AG04449 (cell line): ENCODE measurements at places on chromosomes 2 and 18.
A peak's percentile ranks its signal among the peaks of the same experiment; 100 is the strongest.

DNA sequence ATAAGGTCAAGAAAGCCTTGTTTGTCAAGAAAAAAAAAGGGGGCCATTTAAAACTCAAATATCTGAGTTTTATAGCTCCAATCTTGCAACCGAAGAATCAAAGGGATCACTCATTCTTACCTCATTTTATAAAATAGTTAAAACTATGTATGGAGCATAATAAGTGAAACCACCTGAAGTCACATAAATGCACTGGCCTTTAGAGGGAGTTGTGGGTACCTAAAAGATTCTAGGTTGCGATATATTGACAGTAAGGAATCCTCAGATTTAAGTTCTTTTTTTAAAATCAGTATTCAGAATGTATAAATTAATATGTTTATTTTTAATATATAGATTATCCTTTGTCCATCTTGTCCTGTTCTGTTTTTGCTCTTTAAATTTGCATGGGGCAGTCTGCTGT lies 3.4 kb downstream of the ARHGAP28 start:
- DNase-seq: no peak

DNA sequence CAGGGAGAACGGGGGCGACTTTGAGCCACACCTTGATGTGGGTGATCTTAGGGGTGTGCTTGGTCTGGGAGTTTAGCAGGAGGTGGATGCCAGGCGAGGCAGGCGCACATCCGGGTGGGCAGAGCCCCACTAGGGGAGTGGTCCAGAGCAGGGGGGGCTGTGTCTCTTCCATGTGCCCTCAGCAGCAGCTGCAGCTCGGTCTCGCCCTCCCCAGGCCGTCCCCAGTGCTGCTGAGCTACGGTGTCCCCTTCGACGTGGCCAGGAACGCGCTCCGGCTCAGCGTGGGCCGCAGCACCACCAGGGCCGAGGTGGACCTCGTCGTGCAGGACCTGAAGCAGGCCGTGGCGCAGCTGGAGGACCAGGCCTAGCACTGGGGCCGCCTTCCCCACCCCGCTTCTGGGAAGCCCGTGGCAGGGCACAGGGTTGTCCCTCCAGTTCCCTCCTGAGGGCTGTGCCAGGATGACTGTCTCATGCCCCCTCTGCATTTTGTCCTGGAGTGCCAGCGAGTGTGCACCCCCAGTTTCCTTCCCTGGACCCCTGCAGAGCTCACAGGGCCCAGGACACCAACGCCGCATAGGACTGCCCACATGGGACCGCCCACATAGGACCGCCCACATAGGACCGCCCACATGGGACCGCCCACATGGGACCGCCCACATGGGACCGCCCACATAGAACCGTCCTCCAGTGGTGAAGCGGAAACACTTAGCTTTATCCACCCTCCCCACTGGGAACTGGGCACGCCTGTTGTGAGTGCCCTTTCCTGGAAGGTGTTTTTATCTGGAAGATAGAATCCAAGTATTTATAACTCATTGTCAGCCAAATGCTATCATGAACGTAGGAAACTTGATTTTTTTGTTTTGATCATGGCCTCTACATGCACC lies 1.9 kb upstream of the ESPNL start:
- no peak for DNase-seq

DNA sequence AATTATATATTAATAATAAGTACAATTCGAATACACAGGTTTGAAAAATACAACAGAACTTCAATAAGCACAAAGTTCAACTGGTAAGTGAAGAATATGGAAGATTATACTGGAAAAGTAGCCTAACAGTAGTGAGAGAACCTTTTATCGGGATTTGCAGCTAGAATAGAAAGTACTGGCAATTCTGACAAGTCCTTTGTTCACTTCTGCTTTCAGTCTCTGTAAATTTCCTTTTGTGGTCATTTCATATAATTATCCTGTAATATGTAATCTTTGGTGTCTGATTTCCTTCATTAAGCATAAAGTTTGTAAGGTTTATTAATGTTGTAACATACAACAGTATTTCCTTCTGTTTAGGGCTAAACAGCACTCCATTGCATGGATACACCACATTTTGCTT lies 67.2 kb downstream of the CUL3 start:
- no peak for DNase-seq

DNA sequence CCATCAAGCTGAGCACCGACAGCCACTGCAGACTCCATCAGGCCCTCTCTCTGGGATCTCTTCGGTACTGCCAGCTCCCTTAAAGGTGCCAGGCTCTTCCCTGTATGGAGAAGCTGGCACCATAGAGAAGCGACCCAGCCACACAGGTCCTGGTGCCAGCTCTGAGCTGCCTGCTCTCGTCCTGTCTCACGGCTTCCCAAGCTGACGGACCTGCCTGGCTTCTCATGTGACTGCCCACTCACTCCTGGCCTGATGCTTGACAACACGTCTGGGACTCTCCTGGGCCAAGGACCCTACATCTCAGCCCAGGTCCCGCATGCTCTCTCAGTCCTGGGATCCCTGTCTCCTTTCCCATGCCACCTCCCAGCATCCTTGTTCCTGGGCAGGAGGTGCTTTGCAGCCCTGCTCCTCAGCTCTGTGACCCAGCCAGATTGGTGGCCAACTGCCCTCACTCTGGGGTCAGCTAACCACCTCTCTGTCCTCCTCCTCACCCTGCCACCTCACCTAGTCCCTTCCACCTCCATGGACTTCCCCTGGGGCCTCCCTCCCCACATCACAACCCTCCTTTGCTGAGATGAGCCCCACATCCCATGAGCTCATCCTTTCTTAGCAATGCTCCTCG lies 12.5 kb upstream of the ATOH8 start:
- DNase-seq: no peak

DNA sequence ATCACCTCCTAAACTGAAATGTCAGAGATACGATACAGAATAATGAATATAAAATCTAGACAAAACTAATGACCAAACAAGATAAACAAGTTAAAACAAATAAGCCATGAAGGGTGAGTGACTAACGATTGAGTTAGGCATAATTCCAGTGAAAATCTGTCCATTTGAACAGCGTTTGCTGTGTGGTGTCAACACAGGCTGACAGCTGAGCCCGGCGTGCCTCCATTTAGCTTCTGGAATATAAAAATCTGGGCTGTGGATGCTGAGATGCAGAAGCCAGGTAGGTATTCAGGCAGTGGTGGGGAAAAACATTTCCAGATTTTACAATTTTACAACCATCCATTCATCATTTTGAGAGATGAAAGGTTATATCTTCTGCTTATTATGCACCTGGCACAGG lies 2041.4 kb upstream of the CELF4 start:
- DNase-seq: no peak

- peak; percentile 91 for DNase-seq
Measured at GRCh38 chr2:20584399-20585358, 66.2 kb downstream of the HS1BP3 start.

DNA sequence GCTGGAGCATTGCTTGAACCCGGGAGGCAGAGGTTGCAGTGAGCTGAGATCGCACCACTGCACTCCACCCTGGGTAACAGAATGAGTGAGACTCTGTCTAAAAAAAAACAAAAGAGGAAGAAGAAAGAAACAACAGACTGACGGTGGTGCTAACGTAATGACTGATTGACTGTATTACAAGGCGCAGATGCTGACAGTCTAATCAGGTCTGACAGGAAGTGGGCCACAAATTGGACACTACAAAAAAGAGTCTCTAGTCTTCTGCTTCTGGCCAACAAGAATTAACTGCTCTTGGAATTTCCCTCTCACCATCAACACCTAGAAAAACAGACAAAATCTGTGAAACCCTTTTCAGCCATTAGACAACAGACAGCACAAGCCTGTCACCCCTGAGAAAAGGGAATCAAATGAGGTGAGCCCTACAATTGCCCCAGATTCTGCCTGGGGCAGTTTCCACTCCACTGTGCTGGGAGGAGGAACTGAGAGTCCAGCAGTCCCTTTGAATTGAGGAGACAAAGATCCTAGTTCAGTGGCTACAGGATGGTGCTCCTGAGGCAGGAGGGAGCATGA lies 43.3 kb downstream of the SNED1 start:
- DNase-seq: no peak

DNA sequence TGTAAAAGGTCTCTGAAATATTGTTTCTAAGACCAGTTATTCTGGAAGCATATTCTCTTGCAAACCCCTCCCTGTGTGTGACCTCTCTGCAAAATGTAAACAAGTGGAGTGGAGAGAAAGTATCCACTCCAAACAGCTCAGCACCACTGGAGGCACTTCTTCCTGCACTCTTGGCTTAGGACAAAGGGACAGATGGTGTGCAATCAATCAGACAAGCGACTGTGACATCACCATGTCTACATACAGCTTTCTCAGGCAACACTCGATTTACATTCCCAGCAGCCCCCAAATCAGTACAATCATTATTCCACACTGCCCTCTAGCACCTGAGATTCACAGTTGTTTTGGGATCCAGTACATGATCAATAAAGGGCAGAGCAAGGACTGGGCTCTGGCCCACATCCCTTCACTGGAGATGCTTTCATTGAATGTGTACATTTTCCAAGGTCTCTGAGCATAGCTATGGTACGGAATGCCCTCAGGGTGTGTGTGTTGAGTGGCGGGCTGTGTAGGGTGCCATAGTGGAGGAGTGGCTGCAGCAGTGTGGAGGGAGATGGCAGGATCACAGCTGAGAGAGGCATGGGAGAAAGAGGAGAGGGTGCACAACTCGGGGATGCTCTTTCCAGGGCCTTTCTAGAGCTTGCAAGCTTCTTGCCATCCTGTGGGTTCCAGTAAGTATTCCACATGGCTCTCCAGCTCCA lies 311.8 kb upstream of the ST6GAL2 start:
- no peak for DNase-seq

- no peak for DNase-seq
Measured at GRCh38 chr2:199798831-199799580, 52.0 kb downstream of the FTCDNL1 start.

DNA sequence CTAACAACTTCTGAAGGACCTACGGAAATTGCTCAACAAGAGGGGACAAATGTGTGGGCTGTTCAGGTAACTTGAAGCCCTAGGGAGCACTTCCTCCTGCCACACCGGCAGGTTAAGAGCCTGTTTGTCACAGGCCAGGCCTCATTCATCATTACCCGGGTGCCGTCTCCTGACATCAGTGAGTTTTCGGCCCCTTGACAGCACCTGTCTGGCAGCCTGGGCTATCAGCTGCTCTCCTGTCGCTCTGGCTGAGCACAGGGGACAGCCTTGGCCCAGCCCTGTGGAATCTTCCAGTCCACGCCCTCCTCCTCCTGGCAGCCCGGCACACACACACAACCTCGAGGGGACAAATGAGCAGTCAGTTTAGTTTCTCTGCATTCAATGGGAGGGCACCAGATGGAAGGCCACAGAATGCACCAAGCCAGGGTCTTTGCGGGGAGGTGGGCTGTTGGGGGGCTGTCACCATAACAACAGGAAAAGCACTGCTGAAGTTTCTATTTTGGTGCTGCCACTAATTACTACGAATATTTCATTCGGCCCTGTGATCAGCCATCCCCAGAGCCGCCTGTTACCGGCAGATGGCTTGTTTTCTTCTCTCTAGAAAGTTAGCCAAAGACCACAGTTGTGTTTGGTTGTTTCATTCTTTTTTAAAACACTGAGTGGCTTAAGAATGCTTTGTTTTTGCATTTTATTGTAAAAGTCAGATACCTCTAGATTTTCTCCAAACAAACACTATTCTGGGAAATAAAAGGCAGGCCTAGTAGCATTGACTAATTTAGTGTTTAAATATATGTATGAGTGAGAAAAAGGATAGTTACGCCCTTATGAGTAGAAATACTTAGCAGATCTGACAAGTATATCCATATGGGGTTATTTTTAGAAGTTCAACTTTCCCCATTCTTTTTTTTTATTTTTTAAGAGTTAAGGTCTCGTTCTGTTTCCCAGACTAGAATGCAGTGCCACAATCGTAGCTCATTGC lies 189.9 kb upstream of the NDUFV2 start:
- no peak for DNase-seq

DNA sequence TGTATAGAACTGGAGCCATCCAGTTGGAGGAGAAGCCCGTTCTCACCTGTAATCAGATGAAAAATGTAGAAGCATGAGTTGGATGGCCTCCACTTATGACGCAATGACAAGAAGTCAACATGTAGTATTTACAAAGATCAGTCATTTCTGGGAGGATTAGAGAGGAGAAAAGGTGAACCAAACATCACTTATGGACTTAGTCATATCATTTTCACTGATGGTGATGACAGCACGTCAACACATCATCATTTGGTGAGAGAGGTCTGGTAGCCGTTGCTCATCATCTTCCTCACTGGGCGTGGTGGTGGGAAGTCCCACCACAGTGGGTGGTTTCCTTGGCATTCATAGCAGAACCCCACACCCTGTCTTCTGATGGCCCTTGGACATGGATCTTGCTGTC lies 264.2 kb upstream of the EPAS1 start:
- DNase-seq: no peak

GRCh38 chr2:45070113-45070652 lies 60.9 kb upstream of the SIX2 start:
- no peak for DNase-seq

GRCh38 chr18:2325308-2325849 lies 245.9 kb downstream of the METTL4 start:
- no peak for DNase-seq

- no peak for DNase-seq
Measured at GRCh38 chr18:9135081-9135911, 1.3 kb upstream of the ANKRD12 start.
